ENCODE measurements at places on chromosomes 13 and 19.

DNA sequence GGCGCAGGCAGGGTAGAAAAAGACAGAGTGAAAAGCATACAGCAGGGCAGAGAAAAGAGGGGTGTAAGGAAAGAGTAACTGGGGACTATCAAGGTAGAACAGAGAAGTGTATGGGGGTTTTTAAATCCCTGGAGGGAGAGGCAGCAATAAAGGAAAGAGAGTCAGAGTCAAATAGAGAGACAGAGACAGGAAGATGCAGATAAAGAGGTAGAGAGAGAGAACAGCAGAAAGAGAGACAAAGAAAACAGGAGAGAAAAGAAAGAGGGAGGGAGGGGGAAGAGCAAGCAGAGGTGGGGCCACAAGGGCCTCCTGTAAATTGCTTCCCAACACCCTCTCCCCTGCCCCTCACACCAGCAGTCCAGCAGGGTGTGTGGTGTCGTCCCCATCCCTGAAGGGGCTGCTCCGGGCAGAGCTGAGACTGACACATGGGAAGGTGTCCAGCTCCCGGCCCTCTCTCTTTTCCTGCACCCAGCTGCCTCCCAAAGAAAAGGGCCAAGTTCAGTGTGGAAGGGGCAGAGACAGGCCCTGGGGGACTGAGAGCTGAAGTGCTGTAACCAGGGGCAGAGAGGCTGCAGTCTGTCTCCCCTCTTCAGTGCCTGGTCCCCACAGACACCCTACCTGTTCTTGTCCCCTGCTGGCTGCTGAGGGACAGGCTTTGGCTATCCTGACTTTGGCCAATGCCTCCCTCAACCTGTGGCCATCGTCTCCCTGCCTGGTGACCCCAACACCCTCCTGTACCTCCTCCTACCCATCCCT, 17.4 kb upstream of the POU2F2 start:
- no peak for DNase-seq

- DNase-seq, result no peak
Measured at GRCh38 chr19:8519388-8519787, 5.4 kb upstream of the ZNF414 start.

DNA sequence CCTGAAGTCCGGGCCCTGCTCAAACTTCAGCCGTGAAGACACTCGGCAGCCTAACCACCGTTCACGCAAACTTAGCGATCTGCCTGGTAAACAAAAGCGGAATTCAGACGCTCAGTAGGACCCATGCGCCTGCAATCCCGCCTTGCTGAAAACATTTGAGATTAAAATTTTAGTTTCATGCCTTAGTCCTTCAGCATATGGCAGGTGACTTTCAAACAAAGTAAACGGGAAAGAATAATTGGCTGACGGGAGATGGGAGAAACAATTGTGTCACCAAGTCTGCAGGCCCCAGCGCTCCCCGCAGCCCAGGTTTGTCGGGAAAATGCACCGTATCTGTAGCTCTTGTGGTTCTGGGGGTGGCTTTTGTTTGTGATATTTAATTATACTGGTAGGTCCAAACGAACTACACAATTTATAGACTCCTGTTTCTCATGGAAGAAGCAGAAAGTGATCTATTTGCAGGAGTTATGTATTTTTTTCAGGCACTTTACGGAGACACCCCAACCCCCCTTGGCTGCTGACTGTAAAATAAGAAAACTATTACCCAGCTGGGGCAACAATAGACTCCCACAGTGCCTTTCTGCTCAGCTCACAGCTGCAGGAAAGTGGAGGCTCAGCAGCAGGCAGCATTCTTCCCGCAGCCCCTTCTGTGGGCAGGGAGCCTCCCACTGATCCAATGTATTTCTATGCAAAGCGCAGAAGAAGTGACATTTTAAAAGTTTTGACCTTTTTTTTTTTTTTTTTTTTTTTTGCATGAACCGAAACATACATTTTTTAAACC, 94.8 kb downstream of the SOX1 start:
- DNase-seq, result no peak

GRCh38 chr19:34976611-34977010, 12.6 kb upstream of the ZNF792 start:
- DNase-seq, result no peak

DNA sequence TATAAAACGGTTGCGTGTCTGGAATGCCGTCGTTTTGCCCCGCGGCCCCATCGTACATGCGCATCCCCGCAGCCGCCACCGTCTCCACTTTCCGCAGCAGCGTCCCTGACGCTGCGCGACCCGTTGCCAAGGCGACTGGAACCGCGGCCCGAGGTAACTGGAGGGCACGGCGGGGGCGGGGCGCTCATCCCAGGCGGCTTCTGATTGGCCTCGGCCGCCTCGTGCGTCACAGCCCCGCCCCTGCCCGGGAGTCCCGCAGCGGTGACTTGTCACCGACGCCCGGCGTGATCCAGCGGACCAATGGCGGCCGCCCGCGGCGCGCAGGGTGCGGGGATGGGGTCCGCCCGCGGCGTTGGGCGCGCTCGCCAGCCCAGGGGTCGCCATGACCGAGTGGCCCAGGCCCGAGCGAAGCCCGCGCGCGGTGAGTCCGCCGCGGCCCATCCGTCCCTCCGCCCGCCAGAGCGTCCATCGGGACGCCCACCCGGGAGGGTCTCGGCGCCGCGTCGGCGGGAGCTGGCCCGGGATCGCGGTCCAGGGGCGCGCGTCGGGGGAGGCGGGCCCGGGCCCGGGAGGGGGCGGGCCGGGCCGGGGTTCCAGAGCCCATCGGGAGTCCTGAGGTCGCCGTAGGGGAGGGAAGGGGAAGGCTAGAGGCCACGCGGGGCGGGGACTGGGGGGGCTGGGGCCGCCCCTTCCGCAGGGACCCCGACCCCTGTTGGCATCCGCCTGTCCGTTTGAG, at the start of gene ZSCAN1:
ZSCAN1 (plus strand) TSS at position 285 of the 736 bp plus-strand sequence. CDS start 3,812 bp downstream, outside the sequence.
- DNase-seq, result no peak

DNA sequence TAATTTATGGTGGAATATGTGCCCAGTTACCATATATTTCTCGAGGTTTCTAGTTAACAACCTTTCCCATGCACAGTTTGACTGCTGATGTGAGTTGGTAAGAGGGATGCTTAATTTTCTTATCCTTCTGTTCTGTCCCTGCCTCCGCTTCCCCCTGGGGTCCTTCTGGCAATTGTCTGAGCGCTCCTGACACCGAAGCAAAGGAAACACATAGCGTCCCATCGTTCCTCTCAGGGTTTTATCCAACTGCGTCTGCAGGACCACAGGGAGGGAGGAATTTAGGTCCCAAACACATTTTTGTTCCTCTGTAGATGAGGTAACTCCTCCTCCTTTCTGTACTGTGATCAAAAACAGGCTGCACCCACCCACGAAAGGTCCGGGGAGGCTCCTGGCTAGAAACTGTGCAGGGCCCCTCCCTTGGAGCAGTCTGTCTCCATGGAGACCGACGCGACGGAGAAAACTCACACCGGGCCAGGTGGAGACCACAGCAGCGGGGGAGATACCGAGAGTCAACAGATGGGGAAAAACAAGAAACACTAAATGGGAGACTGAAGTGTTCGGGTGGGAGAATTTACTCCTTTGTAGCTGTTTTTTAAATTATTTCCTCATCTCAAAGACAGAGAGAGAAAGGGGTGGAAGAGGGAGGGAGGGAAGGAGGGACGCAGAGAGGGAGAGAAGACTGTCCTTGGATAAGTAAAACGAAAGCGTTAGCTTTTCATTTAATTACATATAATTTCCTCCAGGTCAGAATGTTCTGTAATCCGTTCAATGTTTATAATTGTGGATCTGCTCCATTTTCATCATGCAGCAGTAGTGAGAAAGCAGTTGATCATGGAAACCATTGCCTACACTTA, 191.8 kb upstream of the NBEA start:
- DNase-seq, result no peak

DNA sequence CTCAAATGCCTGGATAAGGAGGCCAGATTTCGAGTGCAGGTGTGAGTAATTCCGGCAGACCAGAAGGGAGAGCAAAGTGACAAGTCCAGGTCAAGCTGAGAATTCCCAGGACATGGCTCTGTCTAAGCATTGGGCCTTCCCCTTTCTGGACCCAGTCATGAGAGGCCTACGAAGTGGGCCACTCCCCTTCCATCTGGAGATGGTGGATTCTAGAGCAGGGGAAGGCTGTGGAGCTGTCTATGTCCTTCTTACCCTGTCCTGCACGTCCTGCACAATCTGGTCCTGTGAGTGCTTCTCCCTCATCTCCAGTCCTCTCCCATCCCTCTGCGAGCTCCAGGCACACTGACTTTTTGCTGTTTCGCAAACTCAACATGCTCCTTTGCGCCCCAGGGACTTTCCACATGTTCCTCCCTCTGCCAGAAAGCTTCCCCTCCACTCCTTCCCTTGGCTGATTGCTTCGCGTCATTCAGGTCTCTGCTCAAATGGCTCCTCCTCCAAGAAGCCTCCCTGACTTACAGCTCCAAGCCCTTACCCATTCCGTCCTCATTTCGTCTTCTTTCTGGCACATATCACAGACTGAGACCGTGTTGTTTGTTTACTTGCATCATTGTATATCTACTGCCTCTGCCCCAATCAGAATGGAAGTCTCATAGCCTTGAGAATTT, 193.2 kb downstream of the URI1 start:
- DNase-seq, result no peak

GRCh38 chr13:73741111-73741510, 393.1 kb downstream of the KLF12 start:
- no peak for DNase-seq

- DNase-seq, result no peak
Measured at GRCh38 chr19:53579518-53579917, 41.6 kb downstream of the ZNF331 start.

- no peak for DNase-seq
Measured at GRCh38 chr19:33499248-33499647, 22.3 kb downstream of the PEPD start.

DNA sequence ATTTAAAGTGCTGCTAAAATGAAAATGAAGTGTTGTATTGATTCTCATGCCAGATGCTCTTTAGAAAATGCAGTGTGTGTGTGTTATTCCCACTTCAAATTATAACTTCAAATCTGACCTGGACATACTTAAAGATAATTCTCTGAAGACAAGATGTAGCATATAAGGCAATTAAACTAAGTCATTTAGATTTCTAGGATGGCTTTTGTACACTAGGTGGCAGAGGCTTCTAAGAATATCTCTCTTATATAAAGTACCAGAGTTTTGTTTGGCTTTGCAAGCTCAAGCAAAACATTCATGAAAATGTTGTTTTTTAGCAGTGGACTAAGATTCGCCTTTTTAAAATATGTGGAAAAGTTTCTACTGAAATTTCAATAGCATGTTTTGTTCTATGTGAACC, 407.2 kb downstream of the GPC5 start:
- DNase-seq, result no peak

DNA sequence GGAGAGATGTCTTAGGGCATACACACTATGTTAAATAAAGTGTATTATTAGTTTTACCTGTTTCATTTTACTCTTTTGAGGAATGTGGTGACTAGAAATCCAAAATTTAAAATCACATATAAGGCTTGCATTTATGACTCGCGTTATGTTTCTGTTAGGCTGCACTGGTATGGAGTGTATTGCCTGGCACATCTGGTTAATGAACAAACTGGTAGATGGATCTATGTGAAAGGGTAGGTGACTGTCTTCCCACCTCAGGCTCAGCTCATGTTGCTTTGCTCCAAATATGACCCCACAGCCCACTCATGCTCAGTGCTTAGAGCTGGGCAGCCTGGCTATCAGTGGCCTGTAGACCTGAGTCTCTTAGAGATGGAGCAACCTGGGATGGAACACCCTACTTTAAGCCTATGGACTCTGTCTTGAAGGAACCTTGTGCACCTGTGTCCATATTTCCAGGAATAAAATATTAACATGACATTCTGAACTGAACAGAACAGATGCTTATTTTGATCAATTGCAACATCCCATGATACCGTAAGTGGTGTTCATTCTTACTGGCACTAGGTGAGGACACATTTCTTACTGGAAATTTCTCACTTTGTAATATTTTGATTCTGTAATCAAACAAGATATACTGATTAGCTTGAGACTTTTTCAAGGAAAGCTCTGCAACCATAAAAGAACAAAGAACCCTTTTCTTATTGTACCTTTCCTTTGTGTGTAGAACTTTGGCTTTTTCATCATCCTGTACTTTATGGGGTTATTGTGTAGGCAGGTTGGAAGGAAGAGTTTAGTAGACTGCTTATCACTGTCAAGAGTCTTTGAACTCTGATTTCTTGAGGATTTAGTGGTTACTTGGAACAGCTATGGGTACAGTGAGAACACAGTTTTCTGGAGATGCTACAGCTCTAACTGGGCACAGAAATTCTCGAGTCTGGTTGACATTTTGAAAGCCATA, 9.6 kb upstream of the OLFM4 start:
- DNase-seq, result no peak

- peak; percentile 56 for DNase-seq
Measured at GRCh38 chr13:24381541-24382265, 72.3 kb downstream of the C1QTNF9 start.

- no peak for DNase-seq
Measured at GRCh38 chr19:5645409-5645808, 22.5 kb downstream of the SAFB start.

DNA sequence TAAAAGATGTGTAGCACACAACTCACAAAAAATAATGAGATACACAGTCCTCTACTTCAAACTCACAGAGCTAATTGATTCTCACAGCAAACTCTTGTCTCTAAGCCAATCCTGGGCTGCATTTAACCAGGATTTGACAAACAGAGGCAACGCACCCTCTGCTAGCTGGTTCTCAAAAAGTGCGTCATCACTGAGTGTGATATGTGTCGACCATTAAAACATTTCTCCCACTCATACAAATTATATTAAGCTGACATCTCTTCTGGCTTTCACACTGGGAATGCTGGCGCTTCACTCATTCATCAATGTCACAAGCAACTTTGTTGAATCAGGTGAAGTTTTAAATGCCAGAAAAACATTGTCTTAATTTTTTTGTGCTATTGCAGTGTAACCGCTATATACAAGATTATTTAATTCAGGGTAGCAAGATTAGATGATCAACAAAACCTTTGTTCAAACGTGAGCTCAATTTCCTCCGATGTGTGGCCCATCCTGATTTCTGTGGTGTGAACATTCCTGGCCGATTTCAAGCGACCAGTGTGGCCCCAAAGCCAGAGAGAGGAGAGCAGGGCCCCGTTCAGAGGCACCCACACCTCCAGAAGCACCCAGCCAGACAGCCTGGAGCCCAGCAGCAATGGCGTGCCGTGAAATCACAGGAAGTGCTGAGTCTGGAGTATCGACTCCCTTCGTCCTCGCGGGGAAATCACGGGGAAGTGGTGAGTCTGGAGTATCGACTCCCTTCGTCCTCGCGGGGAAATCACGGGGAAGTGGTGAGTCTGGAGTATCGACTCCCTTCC, 49.4 kb downstream of the RASA3 start:
- no peak for DNase-seq

GRCh38 chr13:22012686-22013085, 341.8 kb downstream of the FGF9 start:
- no peak for DNase-seq
